ENCODE measurements at places on chromosomes 7 and 10.
A peak's percentile ranks its signal among the peaks of the same experiment; 100 is the strongest.

DNA sequence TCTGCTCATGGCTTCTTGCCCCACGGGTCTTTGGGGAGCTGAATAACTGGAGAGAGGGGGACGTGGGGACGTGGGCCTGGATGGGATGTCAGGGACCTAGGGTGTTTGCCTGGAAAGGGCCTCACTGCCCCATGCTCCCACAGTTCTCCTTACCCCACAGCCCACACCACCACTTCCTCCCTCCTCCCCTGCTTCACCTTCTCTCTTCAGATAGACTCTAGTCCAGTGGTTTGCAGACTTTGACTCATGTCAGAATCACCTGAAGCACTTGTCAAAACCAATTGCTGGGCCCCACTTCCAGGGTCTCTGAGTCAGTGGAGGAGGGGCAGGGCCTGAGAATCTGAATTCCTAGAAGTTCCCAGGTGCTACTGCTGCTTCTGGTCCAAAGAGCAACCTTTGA is 327.4 kb downstream of the RPS24 start:
- no peak for DNase-seq

DNA sequence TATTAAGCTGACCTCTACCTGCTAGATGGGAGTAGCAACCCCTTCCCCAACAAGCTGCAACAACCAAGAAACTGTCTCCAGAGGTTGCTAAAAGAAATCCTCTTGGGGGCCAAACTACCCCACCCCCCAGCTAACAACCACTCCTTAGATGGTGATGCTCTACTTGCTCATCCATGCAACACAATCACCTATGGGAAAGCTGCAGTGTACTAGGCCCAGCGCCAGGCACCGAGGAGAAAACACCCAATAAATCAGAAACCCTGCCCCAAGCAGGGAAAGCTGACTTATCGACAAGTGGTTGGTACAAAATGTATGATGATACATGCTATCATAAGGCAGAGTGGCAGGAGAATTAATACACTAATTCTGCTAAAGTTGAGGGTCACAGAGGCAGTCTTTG is 17.3 kb downstream of the SLC25A13 start:
- no peak for DNase-seq

- no peak for DNase-seq
Measured at GRCh38 chr7:47937065-47937687, 11.1 kb downstream of the PKD1L1 start.

GRCh38 chr10:11164803-11165590 is 147.3 kb downstream of the CELF2 start:
- DNase-seq = peak; percentile 89

- DNase-seq = no peak
Measured at GRCh38 chr7:70884809-70885208, 247.1 kb upstream of the GALNT17 start.

DNA sequence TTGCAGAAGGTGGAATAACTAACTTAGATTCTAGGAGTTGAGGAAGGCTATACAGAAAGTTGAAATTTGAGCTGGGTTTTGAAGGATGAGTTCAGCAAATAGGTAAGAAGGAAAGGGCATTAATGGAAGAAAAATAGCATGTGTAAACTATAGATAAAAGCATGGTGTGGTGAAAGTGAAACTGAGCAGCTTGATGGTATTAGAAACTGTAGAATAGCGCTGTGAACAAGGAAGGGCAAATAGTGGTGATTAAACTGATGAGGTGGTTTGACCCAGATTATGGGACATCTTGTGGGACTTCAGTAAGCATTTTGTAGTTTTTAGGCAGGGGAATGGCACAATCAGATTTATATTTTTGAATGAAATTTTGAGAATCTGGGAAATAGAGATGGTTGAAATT is 90.5 kb downstream of the EXOC6 start:
- DNase-seq = no peak

DNA sequence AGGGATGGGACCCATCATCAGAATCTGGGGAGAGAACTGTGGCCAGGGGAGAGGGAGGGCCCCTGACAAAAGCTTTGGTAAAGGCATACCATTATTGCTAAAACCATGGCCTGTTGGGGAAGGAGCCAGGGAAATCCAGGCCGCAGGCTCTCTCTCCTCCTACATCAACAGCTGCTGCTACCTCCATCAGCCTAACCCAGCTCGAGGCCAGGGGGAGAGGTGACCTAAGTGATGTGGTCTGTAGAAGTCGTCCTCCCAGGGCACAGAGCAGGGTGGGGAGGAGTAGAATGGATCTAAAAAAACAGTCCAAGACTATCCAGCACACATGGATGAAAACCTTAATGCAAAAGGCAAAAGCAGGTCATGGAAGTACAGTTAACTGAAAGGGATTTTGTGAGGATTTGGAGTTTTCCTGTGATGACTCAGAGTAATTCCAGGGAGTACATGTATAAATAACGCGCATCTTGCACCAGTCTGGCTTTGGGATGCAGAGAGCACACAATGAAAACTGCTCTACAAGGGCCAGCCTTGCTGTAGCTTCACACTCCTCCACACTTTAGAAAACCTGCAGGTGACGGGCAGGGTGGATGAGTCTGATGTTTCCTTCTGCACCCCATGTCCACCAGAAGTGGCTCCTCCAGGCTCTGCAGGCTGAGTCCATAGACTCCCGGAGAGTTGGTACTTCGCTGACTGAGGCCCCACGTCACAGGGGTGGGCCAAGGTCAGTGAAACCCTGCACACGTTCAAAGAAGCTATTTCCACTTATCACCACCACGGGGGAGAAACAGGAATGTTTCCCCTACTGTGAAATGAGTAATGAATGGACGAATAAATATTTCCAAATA is 38.5 kb upstream of the MSMB start:
- no peak for DNase-seq

DNA sequence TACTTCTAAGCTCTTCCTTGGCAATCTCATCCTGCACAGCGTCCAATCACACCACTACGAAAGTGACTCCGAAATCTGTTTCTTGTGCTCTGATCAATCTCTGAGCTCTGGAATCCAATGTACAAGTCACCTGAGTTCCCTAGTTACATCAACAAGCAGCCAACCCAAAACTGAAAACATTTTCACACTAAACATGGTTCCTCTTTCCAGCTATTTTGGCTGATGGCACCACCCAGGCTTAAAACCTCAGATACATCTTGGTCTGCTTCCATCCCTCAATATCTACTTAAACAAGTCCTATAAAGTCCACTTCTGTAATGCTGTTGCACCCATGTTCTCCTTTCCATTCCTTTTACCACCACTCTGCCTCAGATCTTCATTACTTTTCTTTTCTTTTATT is 3.6 kb downstream of the BLOC1S2 start:
- no peak for DNase-seq

DNA sequence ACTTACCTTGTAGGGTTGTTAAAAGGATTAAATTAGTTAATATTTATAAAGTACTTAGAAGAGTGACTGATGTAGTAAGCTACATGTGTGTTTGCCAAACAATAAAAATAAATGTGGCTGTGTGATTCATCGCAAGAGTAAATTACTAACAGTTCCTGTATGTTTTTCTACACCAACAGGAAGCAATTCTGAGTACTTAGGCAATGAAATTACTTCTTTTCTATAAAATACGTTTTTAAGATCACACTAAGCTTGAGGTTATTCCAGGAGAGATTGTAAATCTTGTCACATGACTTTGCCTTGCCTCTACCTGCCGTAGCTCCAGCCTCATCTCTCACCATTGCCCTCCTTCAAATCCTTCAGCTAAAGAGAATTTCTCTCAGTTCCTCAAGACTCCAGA is 18.1 kb upstream of the GSTK1 start:
- no peak for DNase-seq

GRCh38 chr7:54992871-54993475 is 25.8 kb upstream of the EGFR start:
- no peak for DNase-seq

DNA sequence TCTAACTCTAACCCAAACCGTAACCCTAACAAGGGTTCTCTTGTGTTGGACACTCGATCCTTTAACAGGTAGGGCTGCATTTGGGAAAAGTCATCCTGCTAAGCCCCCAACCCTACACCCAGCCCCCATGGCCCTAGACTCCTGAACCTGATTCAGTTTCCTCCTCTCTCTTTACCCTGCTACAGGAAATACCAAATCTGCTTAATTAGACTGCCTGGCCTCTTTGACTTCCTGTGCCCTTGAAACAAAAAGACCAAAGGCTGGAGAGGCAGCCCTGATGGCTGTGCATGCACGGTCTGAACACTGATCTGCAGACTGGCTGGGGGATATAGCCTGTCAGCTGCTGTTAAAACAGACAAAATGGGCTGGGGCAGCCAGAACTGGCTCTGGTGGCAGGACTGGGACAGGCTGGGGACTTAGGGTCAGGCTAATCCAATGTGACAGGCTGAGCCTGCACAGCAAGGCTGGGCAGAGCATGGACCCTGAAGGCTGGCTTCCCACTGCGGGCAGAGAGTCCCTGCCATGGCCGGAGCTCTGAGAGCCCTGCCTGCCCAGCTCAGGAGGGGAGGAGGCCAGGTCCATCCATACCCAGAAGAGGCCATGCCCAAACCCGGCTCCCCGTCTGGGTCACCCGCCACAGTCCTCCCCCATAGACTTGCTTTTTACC is 51.0 kb upstream of the MSMB start:
- no peak for DNase-seq

DNA sequence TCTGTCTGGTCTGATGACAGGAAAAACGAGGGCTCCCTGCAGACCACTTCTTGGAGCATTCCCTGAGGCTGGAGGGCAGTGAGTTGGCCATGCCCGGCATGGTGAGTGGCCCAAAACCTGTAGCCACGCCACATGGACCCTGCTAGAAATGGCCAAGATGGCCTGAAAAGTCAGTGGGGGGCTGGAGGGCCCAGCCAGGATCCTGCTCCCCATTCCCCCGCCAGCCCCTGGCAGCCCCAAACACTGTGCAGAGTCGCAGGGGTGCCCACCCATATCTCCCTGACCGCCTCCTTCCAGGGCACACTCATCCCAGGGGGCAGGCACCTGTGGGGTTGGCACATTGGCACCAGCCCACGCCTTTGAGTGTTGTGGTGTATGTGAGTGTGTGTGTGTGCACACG is 18.7 kb upstream of the PPP2R2D start:
- DNase-seq = no peak

DNA sequence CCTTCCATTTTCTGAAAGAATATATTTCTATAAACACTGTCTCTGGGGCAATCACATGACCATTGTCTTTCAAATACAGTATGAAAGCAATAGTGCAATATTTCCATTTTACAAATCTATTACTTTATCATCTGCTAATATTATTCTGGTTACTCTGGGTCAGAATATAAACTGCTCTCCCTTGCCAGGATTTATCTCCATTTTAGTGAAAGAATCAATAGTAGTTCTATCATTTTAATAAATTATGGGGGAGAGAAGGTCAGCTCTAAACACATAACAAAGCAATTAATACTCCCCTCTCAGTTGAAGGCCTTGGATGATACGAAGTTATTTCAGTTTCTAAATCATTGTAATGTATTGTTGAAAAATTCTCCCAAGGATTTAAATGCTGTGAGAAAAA is 608.3 kb downstream of the MAGI2 start:
- no peak for DNase-seq

DNA sequence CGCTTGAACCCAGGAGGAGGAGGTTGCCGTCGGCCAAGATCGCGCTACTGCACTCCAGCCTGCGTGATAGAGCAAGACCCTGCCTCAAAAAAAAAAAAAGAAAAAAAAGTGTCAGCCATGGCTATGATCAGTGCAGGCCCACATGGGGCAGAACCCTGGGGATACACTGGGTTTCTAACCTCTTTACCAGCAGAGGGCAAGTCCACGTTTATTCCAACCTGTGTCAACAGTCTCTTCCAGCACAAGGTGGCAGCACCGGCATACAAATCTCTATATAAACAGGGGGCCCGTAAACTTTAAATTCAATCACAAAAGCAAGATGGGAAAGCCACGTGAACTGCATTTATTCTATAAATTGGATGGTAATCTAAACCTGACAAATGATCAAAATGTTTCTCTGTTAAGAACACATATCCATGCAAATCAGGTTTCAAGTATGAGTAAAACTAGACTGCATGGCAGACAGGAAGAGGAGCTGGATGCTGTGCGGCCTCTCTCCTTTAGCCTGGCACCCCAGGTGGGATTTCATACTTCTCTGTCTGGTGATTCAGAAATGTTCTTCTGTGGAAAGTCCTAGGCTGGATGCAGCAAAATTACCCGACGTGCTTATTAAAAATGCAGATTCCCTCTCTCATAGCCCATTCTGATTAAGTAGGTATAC is 60.0 kb upstream of the STEAP1B start:
- peak; percentile 92 for DNase-seq

DNA sequence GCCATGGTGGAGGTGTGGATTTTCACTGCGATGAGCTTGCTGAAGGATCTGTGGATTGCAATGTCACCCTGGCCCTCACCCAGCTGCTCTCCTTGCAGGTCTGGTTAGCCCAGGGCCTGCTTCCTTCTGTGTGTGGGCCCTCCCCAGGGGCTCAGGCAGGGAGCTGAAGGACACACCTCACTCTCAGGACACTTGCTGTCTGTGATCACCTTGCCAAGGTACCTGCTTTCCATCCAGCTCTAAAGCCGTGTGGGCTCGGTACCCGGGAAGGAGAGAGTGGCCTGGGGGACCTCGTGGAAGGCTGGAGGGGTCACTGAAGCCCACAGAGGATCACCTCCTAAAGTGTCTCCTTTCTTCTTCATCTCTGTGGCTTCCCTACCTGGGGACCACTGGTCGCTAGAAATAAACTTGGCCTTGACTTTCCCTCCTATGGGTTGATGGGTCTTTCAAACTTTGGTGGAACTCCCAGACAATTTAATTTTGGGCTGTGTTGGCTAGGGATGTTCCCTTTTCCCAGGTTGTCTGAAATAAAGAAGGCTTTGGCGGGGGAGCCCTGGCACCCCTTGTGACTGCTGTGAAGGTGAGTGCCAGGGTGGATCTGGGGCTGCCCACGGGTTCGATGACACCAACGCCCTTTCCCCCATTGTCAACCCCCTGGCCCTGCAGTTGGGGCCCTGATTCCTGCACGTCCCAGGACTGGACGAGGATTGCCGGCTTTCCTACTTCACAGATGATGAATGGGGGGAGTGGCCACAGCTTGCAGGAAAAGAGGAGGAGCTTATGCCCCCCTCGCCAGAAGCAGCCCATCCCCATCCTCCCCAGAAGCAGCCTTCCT is 331.0 kb downstream of the ADARB2 start:
- DNase-seq = no peak

- DNase-seq = no peak
Measured at GRCh38 chr7:16637379-16637778, 8.2 kb downstream of the ANKMY2 start.

DNA sequence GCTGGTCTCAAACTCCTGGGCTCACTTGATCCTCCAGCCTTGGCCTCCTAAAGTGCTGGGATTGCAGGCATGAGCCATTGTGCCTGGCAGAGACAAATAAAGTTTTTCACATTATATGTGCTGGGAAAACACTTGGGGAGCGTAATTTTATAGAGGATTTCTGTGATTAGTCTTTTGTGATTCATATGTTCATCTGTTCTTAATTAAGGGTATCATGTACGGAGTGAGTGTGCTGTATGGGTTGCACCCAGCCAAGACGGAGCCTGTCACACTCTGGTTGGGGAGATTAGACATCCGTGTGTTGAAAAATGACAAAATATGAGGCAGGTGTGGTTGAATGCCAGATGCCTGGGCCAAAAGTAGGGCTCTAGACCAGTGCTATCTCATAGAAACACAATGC is 10.3 kb downstream of the ADRB1 start:
- DNase-seq = no peak

Measured in COLO829 (cell line).